Neural crest cell (in vitro differentiated cells): ENCODE measurements at places on chromosomes 6 and 20. TPM values are rescaled to one million over a fixed set of nuclear protein-coding genes. Genes with fewer than 3 reads are reported as not detected.

DNA sequence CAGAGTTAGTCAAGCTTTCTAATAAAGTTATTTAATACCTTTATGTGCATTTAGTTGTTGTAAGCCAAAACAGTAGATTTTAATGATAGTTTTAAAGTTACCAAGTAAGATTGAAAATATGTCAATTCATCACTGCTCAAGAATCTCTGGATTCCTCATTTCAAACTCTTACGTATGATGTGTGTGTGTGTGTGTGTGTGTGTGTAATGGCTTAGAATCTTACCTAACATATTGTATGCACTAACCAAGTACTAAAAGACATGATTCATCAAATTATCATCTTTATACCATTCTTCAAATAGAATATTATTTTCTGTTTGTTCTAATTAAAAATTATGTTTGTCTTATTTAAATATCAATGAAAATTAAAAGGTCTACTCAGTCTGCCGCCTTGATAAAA lies 41.5 kb upstream of the ZNF337 start:
- DNase-seq: no peak
- H3K27me3 ChIP-seq: no peaks in the 10 kb centered on the region

- no peaks in the 10 kb centered on the region for H3K36me3 ChIP-seq
- H3K4me3 ChIP-seq: no peak overlapping the region
- no peaks in the 10 kb centered on the region for H3K27me3 ChIP-seq
- H3K4me1 ChIP-seq: peaks cover 18% of the 10 kb centered on the region
- H3K27ac ChIP-seq: peak overlapping the region; percentile 35
Observed at GRCh38 chr20:57435498-57436222, 44.5 kb downstream of the RBM38 start.

DNA sequence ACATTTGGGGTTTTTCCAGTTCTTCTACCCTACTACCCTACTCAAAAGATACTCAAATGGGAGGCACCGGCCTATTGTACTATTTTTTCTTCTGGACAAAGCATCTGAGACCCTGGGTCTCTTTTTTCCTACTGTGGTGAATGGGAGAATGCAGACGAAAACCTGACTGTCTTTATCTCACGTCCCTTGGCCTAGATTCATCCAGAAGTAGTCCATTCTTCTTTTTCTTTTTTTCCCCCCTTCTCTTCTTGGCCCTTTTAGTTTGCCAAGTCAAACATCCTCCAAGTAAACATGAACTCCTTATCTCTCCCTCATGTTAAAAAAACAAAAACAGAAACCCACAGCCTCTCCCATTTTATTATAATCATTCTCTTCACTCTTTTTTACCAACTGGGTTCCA lies 8.7 kb upstream of the ILRUN start:
- H3K36me3 ChIP-seq: no peaks in the 10 kb centered on the region
- peaks cover 3% of the 10 kb centered on the region for H3K27me3 ChIP-seq
- no peak overlapping the region for H3K27ac ChIP-seq
- DNase-seq: no peak

DNA sequence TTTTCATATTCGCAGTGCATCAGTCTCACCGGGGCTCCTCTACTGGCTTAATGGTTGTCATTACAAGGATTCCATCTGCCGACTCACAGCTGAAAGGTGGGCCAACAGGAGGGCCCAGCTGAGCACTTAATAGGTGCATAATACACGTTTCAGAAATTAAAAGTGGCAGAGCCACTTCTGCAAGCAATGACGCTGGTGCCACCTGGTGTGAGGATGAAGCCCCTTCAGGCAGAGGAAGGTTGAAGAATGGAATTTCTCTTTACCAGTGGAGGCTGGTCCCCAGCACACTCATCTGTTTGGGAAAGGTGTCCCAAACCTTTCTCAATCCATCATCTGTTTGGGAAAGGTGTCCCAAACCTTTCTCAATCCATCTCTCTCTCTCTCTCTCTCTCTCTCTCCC lies 8.2 kb upstream of the STMND1 start:
- peaks cover 10% of the 10 kb centered on the region for H3K4me1 ChIP-seq
- no peak for DNase-seq
- H3K27me3 ChIP-seq: peaks cover 8% of the 10 kb centered on the region

DNA sequence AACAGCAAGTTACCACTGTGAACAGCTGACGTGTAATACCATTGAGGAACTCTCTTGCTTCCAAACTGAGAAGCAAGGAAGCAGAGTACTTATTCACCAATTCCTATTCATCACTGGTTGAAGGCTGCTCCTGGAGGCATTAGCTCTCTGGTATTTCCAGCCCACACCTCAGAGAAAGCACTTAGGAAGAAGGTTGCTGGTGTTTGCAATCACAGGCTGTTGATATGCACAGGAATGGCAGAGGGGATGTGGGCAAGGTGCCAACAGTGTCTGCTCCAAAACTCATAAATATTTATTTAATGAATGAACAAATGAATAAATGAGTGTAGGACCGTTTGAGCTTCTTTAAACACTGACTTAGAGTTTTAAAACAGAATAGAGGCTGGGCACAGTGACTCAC lies 6.9 kb upstream of the RRBP1 start:
- H3K36me3 ChIP-seq: peaks cover 8% of the 10 kb centered on the region
- no peaks in the 10 kb centered on the region for H3K4me1 ChIP-seq
- H3K4me3 ChIP-seq: no peak overlapping the region
- DNase-seq: no peak
- H3K27ac ChIP-seq: no peak overlapping the region

NRN1 gene
- total RNA-seq: 1.3 and 1.5 TPM in 2 replicates
